ENCODE measurements at places on chromosomes 1 and 21.
A peak's percentile ranks its signal among the peaks of the same experiment; 100 is the strongest.

- no peak for DNase-seq
Observed at GRCh38 chr1:202007304-202007703, 3.1 kb upstream of the ELF3 start.

GRCh38 chr1:88519156-88519555 lies 164.9 kb upstream of the PKN2 start:
- DNase-seq: no peak

GRCh38 chr1:189374816-189375215 lies 1102.8 kb downstream of the BRINP3 start:
- no peak for DNase-seq

DNA sequence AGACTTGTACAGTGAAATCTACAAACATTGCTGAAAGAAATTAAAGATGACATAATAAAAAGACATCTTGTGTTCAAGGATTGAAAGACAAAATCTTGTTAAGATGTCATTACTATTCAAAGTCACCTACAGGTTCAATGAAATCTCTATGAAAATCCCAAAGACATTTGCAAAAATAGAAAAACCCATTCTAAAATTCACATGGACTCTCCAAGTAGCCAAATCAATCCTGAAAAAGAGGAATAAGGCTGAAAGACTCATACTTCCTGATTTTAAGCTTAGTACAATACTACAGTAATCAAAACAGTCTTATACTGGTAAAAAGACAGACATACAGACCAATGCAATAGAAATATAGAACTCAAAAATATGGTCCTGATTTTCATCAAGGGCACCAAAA lies 78.6 kb downstream of the PCSK9 start:
- DNase-seq: no peak

GRCh38 chr1:206863266-206863665 lies 2.2 kb upstream of the IL20 start:
- no peak for DNase-seq

DNA sequence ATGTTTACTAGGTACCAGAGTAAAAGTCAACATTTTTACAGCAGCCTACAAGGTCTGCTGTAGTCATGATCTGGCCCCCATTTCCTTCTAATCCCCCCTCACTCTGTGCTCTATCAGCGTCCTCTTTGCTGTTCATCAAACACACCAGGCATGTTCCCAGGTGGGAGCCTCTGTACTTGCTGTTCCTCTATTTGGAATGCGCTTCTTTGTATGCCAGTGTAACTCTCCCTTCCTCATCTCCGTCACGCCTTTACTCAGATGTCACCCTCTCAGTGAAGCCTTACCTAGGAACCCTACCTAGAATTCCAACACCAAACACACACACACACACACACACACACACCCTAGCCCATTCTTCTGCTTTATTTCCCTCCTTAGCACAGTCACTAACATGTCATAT lies 21.0 kb downstream of the TP53BP2 start:
- DNase-seq: no peak

DNA sequence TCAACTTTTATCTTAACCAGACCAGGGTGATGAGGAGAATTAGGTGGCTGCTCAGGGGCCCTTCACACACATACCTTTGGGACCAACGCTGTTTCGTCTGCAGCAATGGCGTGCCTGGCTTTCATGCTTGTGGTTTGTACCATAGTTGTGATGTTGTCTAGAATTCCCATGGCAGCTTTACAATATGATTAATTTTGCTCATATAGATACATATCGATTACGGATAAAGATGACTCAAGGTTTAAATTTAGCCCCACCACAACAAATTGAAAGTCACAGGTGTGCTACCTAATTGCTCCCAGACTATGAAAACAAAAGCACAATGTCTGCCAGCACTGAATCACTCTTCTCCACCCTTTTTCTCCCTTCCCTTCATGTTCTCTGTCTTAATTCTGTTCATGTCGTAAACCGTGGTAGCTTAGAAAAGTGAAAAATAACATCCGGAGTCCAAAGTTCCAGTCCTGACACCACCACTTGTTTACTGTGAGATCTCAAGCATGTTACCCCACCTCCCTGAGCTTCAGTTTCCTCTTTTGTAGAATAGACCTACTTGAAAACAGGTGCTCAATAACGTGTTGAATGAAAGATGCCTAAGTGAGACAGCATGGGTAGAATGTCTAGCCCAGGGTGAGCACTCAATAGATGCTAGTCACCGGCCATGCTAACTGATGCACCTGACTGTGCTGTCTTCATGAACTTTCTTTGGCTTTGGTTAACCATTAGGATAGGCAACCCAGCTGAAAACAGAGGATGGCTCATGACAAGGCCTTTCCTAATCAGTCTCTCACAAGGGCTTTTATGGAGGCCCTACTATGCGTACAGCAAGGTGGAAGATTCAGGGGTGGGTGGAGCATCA lies 22.1 kb upstream of the JUN start:
- DNase-seq: peak; percentile 11

DNA sequence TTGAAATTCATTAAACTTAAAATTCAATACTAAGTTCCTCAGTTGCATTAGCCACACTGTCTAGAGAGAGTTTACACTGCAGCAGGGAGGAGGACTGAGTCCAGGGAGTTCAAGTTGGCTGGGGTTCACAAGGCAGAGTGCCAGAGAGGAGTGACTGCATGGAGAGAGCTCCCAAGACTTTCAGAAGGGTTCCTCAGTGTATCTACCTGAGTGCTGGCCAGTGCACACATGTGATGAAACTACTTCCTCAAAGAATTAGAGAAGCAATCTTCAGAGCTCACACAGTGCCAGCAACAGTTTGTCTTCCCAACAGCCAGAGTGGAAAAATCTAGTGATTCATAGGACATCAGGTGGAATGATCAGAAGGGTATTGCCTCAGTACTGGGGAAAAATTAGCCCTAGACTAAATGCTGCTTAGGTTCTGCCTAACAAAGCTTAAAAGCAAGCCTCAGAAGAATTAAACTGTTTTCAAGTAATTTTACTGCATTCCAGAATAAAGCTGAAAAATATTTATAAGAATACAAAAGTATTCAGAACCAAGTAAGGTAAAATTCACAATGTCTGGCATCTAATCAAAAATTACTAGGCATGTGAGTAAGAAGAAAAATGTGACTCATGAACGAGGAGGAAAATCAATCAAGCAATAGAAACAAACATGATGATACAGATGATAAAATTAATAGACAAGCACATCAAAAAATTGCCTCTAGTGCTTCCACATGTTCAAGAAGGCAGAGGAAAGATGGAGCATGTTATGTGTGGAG lies 10.4 kb upstream of the WNT3A start:
- no peak for DNase-seq

DNA sequence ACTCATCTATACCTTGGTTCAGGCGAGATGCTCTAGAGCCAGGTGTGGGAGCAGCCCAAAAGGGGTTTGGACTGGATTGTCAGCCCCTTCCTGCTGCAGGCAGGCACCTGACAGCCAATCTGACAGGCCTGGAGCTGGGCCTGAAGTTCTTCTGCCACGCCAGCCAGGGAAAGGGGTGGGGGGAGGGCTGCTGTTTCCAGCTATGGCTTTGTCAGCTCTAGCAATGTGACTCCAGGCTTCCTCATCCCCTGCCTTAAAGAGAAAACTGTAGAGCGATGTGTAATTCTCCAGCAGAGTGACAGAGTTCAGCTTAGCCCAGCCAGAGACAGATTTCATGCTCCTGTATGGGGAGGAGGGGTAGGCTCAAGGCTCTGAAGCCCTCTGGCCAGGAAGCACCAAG lies 30.3 kb downstream of the WNT4 start:
- no peak for DNase-seq

GRCh38 chr1:233143241-233143640 lies 152.3 kb downstream of the PCNX2 start:
- no peak for DNase-seq

DNA sequence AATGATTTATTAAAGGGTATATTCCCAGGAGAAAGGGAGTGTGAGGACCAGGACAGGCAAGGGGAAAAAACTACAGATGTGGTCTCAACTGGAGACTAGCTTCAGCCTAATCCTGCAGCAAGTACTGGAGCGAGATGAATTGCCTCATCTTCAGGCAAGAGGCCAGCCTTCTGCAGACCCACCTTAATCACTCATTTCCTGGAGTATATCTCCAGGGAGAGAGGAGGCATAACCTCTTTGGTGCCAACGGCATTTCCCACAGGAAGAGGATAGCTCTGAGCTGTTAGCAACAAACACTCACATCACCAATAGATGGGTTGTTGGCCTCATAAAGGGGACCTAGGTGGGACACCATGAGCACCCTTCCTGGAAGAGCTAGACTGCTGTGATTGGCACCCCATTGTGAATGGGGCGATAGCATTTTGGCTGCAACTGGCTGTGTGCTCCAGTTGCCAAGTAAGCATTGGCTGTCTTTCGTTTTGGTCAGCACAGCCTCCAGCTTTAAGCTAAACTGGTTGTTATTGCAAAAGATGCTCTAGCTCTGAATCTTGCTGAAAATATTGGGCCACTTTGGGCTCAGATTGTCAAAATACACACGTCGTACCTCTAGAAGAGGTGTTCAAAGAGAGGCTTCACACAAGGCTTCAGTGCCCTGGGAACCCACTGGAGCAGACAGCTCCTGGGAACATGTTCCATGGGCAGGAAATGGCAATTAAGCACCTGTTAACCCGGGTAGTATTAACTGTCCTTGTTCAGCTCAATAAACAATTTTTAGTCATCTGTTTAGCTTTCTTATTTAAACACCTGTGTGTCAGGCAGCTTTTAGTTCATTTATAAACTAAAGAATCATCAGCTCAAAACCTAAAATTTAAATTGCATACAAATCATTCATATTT lies 314.8 kb upstream of the C1orf87 start:
- peak; percentile 69 for DNase-seq

- no peak for DNase-seq
Observed at GRCh38 chr1:53693773-53694717, 44.9 kb downstream of the GLIS1 start.

DNA sequence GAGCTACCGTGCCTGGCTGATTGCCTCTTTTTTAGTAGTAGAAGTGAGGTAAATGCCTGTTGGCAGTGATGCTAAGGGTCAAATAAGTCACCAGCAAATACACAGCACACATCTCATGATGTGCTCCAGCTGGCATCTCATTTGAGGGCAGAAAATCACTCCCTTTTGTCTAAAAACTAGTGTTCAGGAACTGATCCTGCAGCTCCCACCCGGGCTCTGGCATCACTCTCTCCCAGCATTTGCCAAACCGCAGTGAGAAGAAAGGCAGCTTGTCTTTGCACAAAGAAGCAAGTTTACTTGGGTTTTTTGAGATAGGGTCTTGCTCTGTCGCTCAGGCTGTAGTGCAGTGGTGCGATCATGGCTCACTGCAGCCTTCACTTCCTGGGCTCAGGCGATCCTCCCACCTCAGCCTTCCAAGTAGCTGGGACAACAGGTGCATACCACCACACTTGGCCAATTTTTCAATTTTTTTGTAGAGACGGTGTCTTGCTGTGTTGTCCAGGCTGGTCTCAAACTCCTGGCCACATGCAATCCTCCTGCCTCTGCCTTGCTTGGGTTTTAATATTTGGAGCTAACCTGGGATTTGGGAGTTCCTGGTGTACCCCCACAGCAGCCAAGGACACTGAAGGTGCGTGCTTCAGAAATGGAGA lies 4.1 kb downstream of the RBP7 start:
- DNase-seq: no peak

- DNase-seq: no peak
Observed at GRCh38 chr1:35683012-35683411, 35.7 kb downstream of the C1orf216 start.

GRCh38 chr1:46552357-46553237 lies 1.1 kb upstream of the KNCN start:
- no peak for DNase-seq

DNA sequence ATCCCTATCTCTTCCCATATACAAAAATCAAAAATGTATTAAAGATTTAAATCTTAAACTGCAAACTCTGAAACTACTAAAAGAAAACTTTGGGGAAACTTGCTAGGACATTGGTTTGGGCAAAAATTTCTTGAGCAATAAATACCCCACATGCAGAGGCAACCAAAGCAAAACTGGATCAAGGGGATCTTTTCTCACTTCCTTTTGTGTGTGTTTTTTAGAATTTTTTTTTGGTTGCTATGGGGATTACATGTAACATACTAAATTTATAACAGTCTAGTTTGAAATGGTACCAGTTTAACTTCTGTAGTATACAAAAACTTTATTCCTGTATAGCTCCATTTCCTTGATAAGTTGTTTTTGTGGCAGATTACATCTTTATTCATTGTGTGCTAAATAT lies 16.8 kb downstream of the MAST2 start:
- no peak for DNase-seq

- DNase-seq: no peak
Observed at GRCh38 chr1:234861024-234861620, 251.1 kb upstream of the IRF2BP2 start.

- no peak for DNase-seq
Observed at GRCh38 chr1:6489383-6489765, 2.1 kb downstream of the PLEKHG5 start.

GRCh38 chr1:187787736-187788135 lies 959.0 kb downstream of the PLA2G4A start:
- no peak for DNase-seq

DNA sequence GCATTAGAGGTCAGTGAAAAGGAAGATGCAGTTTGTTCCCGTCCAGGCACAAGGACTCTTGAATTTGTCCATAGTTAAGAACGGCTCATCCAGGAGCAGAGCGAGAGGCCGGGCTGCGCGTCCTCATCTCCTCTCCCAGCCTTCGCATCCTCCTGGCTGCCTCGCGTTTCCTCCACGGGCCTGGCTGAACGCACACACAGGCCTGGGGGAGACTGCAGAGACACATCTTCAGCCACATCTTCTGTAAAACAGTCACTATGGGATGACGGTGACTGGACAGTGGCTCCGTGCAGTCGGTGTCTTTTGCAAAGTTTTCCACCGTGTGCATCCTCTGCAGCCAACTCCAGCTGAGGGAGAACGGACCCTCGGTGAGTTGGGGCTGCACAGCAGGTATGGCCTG lies 89.7 kb downstream of the PSMG1 start:
- DNase-seq: no peak

DNA sequence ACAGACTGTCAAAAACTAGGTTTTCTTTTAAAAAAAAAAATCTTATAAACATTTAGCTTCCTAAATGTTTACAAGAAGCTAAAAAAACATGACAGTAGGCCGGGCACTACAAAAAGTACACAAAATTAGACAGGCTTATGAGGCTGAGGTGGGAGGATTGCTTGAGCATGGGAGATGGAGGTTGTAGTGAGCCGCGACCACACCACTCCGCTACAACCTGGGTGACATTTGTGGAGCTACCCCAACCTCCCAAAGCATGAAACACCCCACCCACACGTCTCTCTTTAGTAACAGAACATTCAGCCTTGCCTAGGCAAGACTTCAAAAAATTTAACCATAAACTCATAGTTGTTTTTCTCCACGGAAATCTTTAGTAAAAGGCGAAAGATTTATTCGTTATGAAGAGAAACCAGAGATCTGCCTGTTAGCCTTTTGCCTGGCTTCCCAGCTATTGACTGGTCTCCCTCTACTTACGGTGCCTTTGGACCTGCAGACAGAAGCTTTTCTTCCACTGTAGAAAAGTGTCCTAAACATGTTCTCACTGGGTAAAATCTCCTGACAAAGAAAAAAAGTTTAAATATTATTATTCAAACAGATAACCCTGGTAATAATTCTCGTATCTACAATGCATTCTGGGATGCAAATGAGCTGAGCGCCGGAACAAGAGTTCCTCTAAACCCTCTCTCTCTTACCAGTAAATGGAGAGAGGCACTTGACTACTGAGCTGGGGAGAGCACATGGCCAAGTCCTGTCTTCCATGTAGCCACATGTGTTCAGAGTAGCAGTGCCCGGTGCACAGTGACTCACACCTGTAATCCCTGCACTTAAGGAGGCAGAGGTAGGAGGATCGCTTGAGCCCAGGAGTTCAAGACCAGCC lies 9.2 kb downstream of the RNU5D-1 start:
- DNase-seq: no peak

- no peak for DNase-seq
Observed at GRCh38 chr1:47812904-47813514, 184.2 kb downstream of the TRABD2B start.

GRCh38 chr21:32794644-32795079 lies 23.1 kb upstream of the PAXBP1 start:
- DNase-seq: no peak

Data from NCI-H2081 (cell line).